HCEC 1CT (cell line): ENCODE measurements at places on chromosomes 4 and X.

GRCh38 chr4:147822128-147822527 is 90.2 kb downstream of the ARHGAP10 start:
- DNase-seq, result peak; percentile 46

GRCh38 chr4:54215379-54216077 is 13.6 kb upstream of the PDGFRA start:
- no peak for DNase-seq

- no peak for DNase-seq
Observed at GRCh38 chrX:146109362-146109761, 291.7 kb downstream of the SLITRK2 start.

GRCh38 chr4:68683034-68683433 is 12.6 kb upstream of the UGT2B15 start:
- no peak for DNase-seq

- peak; percentile 70 for DNase-seq
Observed at GRCh38 chr4:34157547-34157946, 2086.8 kb downstream of the ARAP2 start.

- no peak for DNase-seq
Observed at GRCh38 chr4:39719804-39720580, 22.1 kb downstream of the UBE2K start.

GRCh38 chr4:89284020-89284424 is 23.6 kb downstream of the GPRIN3 start:
- no peak for DNase-seq

GRCh38 chrX:16671005-16671404 is 21.0 kb downstream of the S100G start:
- peak; percentile 31 for DNase-seq

DNA sequence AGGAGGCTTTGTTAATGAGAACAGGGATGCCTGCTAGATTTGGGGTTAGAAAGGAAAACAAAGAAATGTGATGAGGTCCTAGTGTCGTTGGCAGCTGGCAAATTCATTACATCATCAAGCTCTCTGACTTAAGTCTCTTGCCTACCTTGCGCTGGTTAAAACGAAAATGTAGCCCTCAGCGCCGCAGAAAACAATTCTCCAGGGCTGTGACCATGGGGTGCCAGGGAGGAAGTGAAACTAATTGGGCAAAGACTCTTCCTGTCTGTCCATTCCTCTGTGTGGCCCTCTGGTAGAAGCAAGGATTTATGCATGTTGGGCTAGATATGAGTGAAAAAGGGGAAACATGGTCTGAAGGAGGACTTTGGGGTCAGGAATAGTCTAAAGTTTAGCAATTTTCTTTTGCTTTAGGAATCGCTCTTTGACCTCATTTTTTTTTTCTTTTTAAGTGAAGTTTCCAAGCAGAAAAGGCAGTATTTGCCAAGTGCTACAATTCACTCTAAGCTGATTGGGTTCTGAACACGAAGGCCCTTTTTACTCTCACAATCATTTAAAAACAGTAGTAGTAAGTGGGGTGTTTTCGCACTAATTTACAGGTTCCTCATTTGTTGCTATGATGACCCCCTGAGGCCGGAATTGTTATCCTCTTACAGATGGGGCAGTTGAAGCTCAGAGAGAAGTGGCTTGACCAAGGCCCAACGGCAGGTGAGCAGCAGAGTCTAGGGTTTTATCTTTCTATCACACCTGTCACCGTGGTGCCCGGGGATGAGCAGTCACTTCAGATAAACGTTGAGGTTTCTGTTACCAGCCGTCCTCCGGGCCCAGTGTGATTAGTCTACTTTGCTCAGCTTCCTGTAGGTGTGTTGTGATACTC is 27.3 kb upstream of the CHRNA9 start:
- DNase-seq, result no peak

DNA sequence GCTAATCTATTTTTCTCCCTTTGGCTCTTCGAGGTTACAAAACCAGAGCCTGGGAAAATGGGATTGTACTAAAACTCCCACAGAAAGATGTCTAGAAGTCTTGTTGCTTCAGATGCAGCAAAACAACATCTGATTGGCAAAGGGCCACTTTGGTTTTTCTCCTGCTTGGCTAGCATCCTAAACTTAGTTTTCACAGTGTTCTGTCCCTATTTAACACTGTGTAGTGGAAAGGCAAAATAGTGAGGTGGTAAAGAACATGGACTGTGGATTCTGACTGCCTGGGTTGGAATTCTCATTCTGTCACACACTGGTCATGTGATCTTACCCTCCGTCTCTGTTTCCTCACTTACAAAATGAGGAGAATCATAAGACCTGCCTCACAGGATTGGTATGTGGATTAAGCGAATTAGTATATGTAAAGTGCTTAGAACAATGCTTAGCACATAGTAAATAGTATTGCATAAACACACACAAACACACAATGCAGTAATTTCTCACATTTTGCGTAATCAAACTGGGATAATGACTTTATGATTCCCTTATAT is 23.5 kb downstream of the TIGD2 start:
- DNase-seq, result peak; percentile 83

DNA sequence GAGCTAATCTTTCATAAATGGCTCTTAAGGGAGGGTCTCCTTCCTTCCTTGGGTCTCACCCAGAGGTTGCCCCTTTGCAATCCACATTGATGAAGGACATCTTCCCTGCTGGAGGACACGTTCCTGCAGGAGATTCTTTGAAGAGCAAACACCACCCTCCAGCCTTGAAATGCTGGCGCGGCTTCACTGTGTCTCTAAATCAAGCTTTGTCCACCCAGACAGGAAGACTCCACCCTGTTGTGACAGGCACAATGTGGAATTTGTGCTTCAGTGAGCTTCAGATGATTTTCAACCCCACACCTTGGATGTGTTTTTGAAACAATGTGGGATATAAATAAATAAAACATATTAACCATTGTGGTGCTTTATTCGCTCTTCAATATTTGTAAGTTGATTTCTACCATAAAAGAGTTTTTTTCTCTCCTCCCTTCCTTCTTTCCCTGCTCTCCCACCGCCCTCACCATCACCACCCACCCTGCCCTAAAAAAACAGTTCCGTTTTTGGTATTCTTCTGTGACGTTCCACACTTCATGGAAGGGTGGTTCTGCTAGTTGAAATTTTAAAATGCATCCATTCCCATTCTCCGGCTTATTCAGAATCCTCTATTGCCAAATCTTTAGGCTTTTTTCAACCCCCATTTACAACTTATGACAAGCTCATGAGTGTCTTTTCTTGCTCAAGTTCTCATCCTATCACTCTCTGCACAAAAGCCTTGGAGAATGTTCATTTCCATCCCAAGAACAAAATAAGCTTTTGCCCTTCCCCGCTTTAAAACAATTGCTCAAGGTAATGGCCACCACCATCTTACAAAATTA is 264.3 kb downstream of the RAPGEF2 start:
- DNase-seq, result no peak

DNA sequence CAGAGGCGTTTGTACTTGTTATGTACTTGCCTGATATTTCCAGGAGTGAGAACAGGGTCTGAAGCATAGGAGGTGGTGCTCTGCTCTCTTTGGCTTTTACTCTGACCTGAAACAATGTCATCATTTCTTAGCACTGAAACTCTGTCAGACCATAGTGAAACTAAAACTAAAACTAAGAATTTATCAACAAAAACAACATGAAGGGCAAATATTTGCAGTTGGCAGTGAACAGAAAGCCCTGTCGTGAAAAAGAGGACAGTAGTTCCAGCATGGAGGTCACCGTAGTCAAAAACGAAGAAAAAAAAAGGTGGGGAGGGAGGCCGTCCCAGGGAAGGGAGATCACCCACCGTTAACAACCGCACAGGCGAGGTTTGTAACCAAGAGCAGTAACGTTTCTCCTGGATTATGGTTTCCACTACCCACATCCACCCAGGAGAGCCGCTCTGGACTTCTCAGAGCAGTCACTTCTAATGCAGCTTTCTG is 97.5 kb downstream of the ANK2 start:
- DNase-seq, result no peak

DNA sequence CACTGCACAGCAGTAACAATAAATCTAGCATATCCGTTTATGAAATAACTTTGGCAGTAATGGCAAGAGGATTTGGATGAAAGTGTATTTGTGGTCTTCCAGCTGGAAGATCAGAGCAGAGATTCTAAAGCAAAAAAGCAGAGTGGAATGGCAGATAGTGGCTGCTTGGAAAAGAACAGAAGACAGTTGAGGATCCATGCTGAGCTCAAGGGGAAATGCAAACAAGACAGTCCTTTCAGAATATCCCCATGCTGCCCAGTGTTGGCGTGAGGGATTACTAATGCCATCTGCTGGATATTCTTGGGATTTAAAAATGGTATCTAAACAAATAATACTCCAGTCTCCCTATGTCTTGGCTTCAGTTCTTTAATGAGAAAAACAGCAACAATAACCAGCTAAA is 629.1 kb upstream of the ATOH1 start:
- DNase-seq, result peak; percentile 2

DNA sequence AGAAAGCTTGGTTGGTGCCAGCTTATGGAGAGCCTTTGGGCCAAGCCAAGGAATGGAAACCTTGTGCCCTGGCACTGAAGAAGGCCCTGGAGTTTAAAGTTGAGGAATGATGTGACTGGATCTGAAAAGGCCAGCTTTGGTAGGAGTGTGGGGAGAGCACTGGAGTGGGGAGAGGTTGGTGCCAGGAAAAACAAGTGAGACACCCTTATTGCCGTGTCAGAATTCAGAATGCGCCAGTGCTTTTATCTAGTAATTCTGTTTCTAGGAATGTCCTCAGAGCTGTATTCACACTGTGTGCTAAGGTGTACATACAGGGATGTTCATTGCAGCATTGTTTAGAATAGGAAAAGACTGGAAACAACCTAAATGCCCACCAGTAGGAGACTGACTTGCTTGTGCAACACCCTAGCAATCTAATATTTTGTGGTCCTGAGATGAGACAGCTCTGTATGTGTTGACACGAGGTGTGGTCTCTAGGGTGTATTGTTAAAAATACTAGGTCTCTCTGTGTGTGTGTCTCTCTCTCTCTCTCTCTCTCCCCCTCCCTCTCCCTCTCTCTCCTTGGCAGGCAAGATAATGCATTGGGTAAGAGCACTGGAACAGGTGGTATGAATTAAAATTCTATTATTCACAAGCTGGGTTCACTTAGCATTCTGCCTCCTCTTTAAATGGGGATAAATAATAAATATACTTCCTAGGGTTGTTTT is 107.8 kb downstream of the GATB start:
- DNase-seq, result peak; percentile 3

GRCh38 chr4:15706646-15707362 is 3.9 kb downstream of the BST1 start:
- DNase-seq, result no peak
